ENCODE measurements at places on chromosomes 11 and 22.

DNA sequence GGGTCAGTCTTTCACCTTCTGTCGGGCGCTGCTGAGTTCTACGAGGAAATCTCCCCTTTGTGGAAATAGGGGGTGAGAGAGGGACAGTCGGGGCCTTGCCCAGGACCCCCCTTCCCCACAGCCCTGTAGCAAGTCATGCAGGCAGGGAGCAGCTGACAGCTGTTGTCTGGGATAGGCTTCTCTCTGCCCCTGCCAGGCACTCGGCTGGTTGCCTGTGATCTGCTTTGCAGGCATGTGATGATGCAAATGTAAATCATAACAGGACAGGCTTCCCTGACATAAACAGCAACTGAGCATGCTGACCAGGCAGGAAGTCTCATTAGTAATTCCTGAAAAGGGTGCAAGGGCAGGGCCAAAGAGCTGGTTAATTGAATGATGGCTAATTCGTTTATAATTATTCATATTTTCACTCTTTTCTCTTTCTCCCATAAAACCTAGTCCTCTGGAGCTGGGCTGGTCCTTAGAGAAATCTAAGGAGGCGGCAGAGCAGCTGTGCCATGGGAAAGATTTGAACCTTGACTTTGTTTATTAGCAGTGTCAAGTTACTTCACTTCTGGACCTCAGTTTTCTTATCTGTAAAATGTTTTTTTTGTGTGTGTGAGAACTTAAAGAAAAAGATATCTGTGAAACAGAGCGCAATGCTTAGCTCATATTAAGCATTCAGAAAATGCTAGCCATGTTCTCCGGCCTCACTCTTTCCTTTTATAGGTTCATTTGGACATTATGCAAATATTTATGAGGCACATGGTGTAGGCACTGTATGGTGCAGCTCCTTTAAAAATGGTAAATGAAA is 129.7 kb downstream of the LDLRAD3 start:
- DNase-seq, result no peak

GRCh38 chr11:130269326-130269943 is 45.3 kb downstream of the ZBTB44 start:
- DNase-seq, result no peak

DNA sequence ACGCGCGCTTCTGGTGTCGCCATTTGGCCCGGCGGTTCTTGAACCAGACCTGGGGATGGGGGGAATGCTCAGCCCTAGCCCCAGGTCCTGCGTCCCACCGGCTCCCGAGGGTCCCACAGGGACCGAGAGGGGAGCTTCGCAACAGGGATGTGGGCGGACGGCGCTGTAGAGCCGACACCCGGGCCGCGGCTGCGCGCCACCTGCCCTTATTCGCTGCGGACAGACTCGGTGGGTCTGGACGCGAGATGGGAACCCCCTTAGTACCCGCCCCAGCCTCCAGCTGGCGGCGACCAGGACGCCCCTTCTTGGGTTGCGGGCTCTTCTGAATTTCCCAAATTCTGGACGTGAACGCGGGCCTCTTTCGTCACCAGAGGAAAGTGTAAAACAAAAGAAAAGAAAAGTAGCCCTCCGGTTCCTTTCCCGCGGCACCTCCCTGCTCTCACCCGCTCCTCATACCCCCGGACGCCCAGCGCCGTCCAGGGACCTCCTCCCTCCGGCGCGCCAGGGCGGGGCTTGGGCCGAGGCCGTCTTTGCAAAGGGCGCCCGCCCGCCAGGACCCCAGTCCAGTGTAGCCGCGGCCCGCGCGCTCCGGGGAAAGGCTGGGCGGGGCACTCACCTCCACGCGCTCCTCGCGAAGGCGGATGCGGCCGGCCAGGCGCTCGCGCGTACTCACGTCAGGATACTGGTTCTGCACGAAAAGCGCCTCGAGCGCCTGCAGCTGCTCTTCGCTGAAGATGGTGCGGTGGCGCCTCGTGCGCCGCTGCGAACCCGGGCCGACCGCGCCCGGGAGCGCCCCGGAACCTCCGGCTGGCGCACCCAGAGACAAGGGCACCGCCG is 827 bp downstream of the GSC2 start:
- peak; percentile 40 for DNase-seq

DNA sequence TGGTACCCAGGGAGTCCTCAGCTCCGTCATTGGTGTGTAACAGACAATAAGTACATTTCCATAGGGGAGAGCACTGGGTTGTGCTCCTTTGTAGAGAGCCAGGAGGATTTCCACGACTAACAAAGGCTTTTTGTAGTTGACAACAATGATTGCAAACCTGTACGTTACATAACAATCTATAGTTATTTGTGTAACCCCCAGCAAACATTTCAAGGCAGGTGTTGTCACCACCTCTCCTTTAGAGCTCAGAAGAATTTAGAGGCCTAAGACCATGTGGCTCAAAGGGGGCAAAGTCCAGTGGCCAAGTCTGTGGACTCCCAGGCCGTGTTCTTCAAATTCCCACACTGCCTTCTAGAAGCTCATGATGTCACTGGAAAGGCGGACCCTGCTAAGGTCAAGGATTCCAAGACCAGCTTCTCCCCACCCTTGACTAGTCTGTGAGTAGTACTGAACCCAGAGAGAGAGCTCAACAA is 15.8 kb downstream of the RPL27A start:
- no peak for DNase-seq

DNA sequence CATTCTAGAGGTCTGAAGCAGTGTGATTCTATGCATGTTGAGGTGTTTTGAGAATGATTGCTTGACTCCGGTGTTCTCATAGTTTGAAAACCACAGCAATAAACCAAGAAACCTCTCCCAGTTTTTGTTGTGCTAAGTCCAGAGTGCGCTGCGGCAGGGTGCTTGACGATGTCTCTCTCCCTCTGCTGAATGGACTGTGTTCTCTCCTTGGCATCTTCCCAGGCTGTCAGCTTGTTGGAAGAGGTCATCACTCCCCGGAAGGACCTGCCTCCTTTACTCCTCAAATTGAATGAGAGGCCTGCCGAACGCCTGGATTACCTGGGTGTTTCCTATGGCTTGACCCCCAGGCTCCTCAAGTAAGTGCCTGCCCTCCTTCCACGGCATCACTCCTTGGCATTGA is 31.0 kb downstream of the NAT10 start:
- DNase-seq, result no peak

- no peak for DNase-seq
Observed at GRCh38 chr22:29166180-29166579, 39.5 kb upstream of the EMID1 start.

DNA sequence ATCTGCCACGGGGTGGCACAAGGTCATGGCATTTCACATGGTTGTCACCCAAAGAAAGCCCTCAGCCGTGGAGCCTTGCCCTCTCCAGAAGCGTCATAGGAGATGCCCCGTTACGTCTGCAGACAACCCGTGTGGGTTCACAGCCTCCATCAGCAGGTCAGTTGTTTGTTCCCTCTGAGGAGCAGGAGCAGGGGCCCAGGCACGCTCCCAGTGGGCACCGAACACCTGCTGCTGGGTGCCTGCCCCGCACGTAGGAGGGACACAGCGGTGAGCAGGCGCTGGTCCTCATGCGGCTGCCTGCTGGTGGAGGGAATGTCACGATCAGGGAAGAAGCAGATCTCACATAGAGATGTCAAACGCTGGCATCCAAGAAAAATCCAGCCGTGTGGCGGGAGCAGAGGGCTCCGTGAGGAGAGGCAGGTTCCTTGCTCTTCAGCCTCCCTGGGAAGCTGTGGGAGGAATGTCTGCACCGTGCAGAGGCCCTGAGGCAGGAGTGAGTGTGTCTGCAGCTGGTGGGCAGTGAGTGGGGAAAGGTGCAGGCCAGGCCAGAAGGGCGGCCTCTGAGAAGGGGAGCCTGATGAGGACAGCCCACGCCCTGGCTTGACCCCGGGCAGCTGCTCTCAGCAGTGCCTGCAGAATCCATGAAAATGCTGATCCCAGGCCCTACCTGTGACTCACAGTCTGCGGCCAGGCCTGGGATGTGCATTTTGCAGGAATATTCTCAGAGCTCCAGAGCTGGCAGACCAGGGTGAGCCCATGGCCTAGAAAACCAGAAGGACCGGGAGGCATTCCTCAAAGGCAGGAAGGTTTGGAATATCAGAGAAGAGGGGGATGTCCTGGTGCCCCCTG is 36.4 kb upstream of the TH start:
- peak; percentile 69 for DNase-seq

Data from DMS53 (cell line).